ENCODE measurements at places on chromosomes 3 and 15.

DNA sequence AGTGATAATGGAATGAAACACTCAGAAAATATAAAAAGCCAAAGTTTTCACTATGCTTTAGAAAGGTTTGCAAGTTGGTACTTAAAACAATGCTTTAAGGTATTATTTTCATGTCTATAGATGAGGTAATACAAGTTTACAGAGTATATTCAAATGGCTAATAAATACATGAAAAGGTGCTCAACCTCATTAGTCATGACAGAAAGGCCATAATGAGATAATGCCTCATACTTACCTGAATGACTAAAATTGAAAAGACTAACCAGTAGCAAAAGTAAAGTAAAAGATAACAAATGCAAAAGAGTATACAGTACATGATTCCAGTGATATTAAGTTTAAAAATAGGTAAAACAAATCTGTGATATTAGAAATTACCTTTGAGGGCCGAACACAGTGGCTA is 163.8 kb downstream of the SUCLG2 start:
- DNase-seq: no peak

- DNase-seq: no peak
These were observed 21.6 kb upstream of the SPTBN5 start for GRCh38 chr15:41915255-41915994.

DNA sequence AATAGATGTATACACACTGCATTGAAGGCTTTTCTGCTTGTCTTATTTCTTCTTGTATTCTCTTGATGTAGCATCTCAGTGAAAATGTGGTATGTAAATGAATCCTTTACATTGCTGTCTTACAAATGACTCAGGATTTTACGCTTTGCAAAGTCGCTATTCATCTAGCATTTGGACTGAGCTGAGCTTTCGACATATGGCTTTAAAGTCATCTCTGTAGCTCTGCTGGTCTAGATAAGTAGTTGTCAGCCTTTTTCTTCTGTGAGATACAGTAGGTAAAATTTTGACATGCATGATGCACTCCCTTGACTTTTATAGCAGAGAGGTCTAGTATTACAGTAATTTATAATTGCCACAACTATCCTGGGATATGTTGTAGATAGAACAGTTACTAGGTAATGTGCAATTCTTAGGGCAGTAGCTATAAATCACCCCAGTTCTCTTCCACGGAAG is 16.8 kb downstream of the MEF2A start:
- no peak for DNase-seq

GRCh38 chr3:152148579-152148978 is 120.2 kb upstream of the MBNL1 start:
- DNase-seq: no peak

DNA sequence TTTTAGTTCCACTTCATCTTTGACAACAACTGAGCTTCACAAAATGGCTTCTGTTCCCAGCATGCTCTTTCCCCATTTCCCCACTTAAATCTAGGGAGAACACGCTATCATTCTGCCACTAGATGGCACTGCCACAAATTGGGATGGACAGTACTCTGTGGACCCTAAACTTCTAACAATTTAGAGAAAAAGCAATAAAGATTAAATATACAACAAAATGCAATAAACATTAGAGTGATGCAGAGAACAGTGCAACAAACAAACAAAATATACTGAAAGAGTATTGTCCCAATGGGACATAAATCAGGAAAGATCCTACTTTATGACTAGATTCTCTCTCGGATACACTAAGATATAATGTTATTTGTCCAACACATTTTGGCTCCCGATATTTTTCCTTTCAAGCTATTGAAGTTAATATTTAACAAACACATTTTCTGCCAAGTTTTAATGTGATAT is 169.7 kb upstream of the TMCO5A start:
- DNase-seq: peak; percentile 53

DNA sequence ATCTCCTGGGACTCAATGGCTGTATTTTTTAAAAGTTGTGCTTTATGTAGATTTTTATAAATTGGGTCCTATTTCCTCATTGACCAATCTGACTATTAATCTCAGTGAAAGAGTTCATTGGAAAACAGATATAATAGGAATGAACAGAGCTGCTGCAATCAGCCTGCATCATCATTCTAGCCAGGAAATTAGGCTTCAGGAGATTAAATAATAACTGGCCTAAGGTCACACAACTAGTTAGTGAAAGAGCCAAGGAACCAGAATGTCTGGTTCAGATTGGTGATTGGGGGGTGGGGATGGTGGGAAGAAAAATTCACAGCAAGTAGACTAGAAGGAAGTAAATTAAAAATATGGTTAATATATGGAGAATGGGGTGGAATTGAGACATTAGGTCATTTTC is 180.9 kb upstream of the ROPN1 start:
- no peak for DNase-seq

GRCh38 chr3:120550546-120550945 is 45.6 kb upstream of the NDUFB4 start:
- DNase-seq: peak; percentile 68

Measured in stromal cell of bone marrow (primary cell).